ENCODE measurements at places on chromosomes 7 and 10.

- DNase-seq, result no peak
Measured at GRCh38 chr7:155591055-155591775, 44.9 kb upstream of the CNPY1 start.

- no peak for DNase-seq
Measured at GRCh38 chr7:26385240-26385639, 93.6 kb downstream of the SNX10 start.

- DNase-seq, result no peak
Measured at GRCh38 chr10:95525033-95525418, 36.1 kb downstream of the SORBS1 start.

- no peak for DNase-seq
Measured at GRCh38 chr7:131212114-131212513, 115.6 kb upstream of the MKLN1 start.

- DNase-seq, result no peak
Measured at GRCh38 chr7:156148547-156148946, 336.3 kb upstream of the SHH start.

DNA sequence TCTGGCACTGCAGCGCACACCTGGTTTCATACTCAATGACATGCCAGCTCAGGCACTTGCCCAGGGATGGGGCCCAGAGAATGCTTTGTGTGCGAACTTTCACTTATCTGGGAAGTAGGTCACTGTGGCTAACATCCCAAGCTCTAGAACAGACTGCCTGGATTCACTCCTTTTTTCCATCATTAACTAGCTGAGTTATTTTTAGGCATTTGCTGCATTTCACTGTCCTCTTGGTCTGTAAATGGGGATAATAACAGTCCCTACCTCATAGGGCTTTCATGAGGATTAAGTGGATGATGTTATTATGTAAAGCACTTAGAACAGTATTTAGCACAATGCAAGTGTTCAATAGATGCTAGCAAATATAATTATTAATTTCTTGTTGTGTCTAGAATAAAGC lies 98.7 kb upstream of the DOCK1 start:
- DNase-seq, result no peak

DNA sequence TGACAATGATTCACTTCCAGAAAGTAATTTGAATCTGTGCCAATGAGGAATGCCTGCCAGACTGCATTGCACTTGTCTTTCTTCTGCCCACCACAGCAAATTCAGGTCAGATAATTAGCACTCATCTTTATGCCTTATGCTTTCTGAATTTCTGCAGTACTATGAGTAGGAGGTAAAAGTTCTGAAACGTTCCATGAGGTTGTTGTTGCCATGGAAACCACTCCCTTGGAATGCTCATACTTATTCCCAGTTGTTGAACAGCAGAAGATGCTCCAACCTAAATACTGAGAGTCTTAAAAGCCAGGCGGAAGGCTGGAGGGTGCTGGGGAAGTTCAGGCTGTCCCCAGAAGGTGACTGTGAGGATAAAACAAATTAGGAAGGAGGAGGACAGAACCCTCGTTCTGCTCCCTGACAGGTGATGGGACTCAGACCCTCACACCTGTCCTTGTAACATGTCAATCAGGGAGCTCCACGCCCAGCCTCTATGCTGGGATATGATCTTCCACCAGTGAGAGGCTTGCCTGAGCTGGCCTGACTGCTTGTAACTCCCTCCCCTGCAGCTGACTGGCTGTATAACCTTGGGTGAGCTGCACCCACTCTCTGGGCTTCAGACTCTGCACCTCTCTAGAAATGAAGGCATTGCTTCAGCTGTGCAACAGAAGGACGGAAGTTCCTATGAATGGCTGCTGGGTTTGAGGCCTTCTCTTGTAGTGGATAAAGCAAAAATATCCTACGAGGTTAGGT lies 554.3 kb upstream of the MGMT start:
- no peak for DNase-seq

- DNase-seq, result no peak
Measured at GRCh38 chr7:100655908-100656674, at the start of gene ACTL6B. TSS of gene ACTL6B (minus strand) at chr7:100656448. CDS start at chr7:100656354, 94 bp downstream.

- no peak for DNase-seq
Measured at GRCh38 chr7:93949423-93949822, 27.9 kb downstream of the GNG11 start.

DNA sequence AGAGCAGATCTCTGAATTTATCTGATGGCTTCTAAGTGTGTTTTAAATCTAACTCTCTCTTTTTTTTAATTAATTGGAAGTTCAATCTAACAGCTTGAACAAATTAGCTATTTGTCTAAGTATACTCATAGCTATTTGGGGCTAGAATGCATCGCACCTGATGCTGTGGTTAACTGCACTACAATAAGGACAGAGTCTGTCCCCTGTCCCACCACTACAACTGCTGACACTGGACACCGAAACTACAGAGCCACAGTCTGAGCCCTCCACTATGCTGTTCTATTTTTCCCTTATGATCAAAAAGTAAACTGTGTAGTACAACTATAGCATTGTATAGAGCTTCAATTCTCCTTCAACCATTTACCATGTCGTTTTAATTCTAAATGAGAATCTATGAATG lies 89.4 kb upstream of the AHR start:
- DNase-seq, result no peak
